ENCODE measurements at places on chromosomes 1 and 21.

DNA sequence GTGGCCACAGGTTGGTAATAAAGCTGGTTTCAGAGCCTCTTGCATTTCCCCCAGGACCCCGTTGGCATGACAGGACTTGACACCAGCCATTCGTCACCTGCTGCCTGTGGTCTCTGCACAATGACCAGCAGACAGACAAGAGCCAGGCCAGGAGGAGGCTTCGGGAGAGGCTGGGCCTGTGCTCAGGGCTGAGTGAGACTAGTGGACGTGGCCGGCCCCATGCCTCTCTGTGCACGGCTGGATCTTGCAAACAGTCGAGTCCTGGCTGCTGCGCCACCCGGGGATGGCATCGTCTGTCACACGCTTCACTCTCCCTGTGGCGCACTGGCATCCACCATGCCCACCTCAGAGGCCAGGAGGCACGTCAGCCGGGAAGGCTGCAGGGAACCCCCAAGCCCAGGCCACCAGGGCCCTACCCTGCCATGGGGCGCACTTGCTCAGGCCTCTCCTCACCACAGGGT is 177.4 kb upstream of the ARHGEF16 start:
- DNase-seq, result no peak

GRCh38 chr1:221734187-221734586 is 7.7 kb downstream of the DUSP10 start:
- DNase-seq, result no peak

DNA sequence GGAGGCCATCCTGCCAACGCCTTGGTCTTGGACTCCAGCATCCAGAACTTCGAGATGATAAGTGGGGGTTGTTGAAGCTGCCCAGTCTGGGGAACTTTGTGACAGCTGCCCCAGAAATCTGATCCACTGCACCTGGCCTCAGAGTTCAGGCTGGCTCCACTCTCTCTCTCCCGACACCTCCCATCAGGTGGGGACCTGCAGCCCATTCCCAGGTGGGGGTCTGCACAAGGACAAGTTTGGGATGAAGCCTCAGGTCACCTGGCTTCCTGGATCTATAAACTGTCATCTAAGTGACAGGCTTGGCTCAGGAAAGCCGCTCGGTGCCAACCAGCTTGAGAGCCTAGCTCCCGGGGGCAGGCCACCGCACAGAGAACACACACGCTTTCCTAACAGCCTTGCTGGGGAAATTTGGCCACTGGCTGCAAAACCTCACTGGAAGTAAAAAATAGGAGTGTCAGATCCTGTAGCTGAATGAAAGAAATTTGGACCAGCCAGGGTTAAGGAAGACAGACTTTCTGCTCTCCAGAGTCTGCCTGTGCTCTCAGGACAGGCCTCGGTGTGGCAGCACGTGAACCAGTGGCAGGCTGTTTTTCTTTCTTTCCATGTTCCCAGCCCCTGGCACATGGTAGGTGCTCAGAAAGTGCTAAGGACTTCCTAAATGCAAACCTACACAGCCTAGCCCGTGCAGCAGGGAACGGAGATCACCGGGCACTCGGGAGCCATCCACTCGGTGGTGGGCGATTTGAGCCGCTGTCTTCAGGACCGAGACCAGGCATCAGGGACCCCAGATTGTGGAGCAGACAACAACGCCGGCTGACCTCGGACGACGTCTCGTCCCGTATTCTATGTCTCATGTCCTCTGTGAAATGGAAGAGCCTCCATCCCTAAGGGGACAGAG is 42.6 kb upstream of the LBR start:
- no peak for DNase-seq

- DNase-seq, result peak; percentile 69
These were observed 2.5 kb upstream of the LMO4 start for GRCh38 chr1:87325982-87326738.

- no peak for DNase-seq
These were observed 73.3 kb downstream of the IFI44 start for GRCh38 chr1:78722947-78723346.

GRCh38 chr1:181513786-181514297 is 30.5 kb downstream of the CACNA1E start:
- no peak for DNase-seq

DNA sequence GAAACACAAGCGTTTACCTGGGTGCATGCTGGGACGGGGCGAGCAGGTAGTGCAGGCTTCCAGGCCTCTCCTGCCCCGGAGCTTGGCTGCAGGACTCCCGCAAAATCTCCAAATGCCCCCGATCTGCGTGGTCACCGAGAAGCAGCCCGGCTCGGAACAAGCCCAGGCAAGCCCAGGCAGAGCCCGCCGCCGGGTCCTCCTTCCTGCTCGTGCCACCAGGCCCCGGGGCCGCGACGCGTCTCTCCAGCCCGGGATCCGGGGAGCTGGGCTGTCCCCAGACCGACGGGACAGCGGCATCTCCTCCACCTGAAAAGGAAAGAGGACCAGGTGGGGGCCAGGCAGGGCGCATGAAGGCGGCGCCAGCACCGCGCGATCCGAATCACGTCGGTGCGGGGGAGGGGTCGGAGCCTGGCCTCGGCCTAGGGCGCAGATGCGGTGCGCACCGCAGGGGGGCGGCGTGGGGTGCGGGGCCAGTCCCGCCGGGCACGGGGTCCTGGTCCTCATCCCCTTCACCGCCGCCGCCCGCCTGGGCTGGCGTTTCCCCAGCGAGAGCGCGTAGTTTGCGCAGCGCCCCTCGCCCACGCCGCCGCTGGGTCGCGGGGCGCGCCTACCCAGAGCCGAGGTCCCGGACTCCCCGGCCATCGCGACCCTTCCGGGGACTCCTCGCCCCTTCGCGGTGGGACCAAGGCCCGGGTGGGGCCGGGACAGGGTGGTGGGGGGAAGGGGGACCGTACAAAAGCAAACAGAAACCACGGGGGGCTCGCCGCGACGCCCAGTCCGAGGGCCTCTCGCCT is 52.4 kb upstream of the H6PD start:
- no peak for DNase-seq

DNA sequence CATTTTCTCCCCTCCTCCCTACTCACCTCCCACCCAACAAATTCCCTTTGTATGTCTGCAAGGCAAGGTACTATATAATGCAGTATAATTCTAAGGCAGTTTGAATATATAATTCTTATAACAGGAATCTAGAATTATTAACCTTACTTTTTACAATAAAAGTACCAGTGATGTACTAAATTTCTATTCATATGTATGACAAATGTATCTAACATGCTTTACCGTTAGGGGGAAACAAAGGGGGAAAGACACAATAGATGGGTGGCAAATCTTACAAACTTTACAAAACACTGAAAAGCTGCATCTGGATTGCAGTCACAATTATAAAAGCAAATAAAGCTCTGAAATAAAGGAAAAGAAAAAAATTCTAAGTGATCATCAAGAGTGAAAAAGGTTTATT is 2.3 kb downstream of the PIK3R3 start:
- DNase-seq, result no peak

- peak; percentile 13 for DNase-seq
These were observed 3.5 kb upstream of the RNF220 start for GRCh38 chr1:44401256-44402228.

DNA sequence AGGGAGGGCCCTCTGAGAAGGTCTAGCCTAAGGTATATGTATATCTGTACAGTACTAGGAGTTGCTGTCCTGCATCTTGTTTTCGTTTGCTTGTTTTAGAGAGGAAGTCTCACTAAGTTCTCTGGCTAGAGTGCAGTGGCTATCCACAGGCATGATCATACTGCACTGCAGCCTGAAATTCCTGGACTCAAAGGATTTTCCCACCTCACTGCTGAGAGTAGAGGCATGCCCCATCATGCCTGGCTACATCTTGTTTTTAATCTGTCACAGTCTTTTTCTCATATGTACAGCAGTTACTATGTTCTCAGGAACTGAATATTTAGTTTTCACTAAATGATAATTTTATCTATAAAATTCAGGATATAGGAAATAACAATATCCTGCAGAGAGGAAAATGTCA is 15.3 kb upstream of the PYHIN1 start:
- no peak for DNase-seq

- no peak for DNase-seq
These were observed 209.9 kb downstream of the FAF1 start for GRCh38 chr1:50750021-50750619.

DNA sequence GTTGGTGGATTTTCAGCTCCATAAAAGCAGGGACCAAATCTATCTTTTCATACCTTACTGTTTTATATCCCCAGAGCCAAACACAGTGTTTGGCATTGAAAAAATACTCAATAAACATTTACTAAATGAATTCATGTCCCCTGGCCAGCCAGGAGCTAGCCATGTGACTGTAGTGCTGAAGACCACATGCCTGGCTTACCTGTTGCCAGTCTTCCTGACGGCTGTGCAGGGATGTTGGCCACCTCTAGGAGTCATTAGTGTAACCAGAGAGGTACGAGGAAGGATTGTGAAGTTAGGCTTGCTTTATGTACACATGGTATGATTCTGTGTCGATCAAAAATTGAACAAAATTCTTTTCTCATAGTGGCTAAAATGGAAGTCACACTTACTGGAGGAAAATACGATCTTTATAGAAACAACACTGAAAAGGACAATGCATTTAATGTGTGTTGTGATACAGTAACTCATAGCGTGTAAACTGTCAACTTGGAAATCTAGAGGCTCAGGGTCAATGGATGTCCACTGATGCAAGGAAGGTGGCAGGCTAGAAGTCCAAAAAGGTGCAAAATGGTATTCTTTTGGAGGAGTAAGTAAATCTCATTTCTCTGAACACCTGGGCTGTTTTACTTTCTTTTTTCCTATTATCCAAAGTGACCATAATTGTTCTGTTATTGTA is 60.9 kb downstream of the FGGY start:
- DNase-seq, result no peak

DNA sequence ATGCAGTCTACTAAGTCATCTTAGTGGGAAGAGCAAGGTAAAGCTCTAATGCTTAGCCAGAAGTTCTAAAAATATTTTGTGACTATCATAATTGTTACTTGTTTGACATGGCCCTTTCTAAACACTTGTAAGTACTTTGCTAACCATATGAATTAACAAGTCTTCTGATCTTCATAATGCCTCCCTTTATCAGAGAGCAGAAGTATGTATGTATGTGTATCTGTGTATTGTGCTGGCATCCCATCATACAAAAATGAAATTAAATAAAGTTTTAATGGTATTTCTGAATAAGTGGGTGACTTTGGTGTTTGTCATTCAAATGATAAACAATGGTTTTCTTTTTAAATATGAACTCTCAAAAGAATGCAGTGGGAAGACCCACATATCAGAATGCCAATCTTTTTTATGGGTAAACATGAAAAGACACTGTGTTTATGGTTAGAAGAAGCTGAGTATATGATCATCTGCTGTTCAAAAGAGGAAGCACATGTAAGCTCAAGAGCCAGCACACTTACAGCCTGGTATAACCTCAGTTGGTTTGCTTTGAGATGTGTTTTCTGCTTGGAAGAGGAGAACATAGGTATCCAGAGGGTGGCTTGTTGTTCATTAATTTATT is 159.6 kb downstream of the CLEC20A start:
- DNase-seq, result no peak

DNA sequence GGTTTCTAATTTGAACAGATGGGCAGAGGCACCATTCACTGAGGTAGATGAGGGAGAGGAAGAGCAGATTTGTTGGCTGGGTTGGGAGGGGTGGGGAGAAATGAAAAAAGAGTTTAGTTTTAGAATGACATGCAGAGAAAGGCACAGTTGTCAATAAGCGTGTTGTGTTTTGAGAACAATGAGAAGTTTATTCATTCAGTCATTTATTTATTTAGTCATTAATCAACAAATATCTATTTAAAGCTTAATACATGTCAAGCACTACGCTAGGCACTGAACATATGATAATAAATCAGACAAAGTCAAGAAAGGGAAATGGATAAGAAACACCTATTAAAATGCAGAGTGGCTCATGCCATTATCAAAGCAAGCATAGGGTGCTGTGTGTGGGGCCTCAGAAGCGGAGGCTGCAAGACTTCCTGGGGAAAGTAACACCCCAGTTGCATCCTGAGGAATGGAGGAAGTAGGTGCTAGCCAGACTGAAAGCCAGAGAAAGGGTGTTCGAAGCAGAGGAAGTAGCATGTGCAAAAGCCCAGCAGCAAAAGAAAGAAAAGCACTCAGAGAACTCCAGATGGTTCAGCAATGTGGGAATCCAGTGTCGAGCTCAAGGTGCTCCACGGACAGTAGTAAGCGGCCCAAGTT is 114.1 kb downstream of the RNF220 start:
- no peak for DNase-seq

GRCh38 chr1:95085376-95085775 is 12.6 kb upstream of the ALG14 start:
- no peak for DNase-seq

- no peak for DNase-seq
These were observed 483 bp downstream of the TCEANC2 start for GRCh38 chr1:54053745-54054437.

DNA sequence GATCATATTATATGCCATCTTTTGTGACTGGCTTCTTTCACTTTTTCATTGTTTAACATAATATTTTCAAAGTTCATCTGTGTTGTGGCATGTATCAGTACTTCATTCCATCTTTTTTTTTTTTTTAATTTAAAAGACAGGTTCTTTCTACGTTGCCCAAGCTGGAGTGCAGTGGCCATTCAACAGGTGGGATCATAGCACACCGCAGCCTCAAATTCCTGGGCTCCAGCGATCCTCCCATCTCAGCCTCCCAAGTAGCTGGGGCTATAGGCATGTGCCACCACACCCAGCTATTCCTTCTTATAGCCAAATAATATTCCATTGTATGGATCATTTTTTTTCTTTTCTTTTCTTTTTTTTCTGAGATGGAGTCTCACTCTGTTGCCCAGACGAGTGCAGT is 34.6 kb upstream of the ZNF281 start:
- DNase-seq, result no peak

- DNase-seq, result no peak
These were observed 72.6 kb downstream of the TENT5C start for GRCh38 chr1:117678246-117678977.

- DNase-seq, result no peak
These were observed 14.2 kb upstream of the AGPAT3 start for GRCh38 chr21:43850728-43851295.

DNA sequence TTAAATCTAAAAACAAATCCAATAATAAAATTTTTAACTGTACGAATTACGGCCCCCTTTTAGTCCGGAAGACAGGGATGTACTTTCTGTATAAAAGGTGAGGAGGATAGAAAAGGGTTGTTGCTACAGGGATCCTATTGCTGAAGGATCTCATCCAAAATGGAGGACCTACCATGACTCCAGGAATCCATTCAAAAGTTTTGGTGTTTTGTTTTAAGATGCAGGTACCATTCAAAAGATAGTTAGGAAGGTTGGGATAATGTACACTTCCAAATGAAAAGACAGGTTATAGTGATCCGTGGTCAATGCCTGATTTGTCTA is 1.3 kb upstream of the ENAH start:
- no peak for DNase-seq

GRCh38 chr1:15158506-15159165 is 5.1 kb downstream of the TMEM51 start:
- peak; percentile 34 for DNase-seq

- peak; percentile 71 for DNase-seq
These were observed 53.1 kb downstream of the RIMS3 start for GRCh38 chr1:40612345-40612831.

DNA sequence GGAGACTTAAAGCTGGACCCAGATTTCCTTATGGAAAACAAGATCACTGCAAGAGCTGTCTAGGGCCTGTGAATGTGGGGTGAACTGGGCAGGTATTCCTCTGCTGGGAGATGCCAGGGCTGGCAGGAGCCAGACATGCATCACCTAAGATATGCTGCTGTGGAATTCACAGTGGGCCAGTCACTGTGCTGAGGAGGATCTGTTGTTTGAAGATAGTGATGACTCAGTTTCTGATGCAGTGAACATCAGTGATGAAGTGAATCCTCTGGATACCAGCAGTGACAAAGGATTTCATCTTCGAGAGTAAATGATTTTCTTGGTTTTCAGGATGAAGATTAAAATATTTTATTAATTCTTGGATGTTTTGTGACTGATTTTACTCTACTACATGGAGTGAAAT is 29.9 kb upstream of the CAMSAP2 start:
- DNase-seq, result no peak
